Sigmoid colon (tissue), 7 donors: ENCODE measurements at places on chromosomes 11 and 22. TPM values are rescaled to one million over a fixed set of nuclear protein-coding genes. Genes with fewer than 3 reads are reported as not detected.

Gene BDNF
- polyA plus RNA-seq = not detected

Gene TCN2
- 17.1 TPM for polyA plus RNA-seq

Gene OR6A2
- polyA plus RNA-seq = not detected

Gene MRPL16
- 75.7 TPM for polyA plus RNA-seq

Gene TP53I11
- polyA plus RNA-seq = 67.0 TPM

Gene ART1
- polyA plus RNA-seq = not detected

Gene C11orf52
- 17.8 TPM for polyA plus RNA-seq

Gene MS4A6E
- 0.23 TPM for polyA plus RNA-seq

Gene LRRC74B
- 0.06 TPM for polyA plus RNA-seq

Gene BBOX1
- polyA plus RNA-seq = not detected

Gene SMIM38
- polyA plus RNA-seq = 0.19 TPM

Gene IGSF9B
- not detected for polyA plus RNA-seq

Gene ASCL2
- polyA plus RNA-seq = 4.8 TPM

- no peak for DNase-seq
These were observed 6.0 kb downstream of the DDX25 start for GRCh38 chr11:125910226-125910849.

DNA sequence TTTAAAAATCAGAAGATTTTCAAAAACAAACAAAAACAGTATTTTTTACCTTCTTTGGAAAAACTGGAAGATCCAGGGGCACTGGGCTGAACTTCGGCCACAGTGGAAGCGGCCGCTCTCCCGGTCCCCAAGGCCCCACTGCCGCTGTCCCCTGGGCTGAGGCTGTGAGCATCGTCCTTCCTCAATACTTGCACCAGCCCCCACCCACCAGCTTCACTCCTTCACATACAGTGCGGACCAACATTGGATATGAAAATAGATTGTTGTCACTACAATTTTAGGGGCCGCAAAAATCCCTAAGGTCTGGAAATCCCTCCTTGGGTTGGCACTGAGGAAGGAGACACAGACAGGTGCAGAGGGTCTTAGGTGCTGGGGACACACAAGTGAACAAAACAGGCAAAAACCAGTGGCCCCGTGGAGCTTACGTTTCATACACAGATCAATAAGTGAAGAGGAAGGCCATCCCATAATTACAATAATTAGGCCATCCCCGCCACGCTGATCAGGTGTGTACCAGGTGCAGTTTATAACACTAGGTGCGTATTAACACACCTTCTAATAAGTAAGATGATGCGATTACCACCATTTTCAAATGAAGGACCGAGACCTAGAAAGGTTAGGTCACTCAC, 28.2 kb upstream of the SLC22A12 start:
- DNase-seq = no peak

DNA sequence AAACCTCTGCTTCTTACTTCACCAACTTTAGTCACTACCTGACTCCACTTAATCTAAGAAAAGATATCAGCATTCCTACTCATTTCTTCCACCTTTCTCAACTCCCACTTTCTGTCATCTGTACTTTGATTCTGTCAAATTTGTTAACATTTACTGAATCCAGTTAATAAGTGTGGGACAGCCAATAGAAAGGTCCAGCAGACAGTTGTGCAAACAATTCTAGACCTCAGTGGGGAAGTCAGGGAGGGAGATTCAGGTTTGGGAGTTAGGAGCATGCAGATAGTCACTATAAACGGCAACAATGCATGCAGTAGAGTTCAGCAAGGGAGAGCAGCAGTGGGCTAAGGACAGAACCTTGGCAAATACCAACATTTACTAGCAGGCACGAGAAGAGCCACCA, 4.1 kb downstream of the FBXO3 start:
- DNase-seq = no peak

GRCh38 chr11:102780491-102780918, at the start of gene MMP10:
MMP10 (minus strand) TSS chr11:102780628; CDS start chr11:102780591, 37 bp downstream.
- no peak for DNase-seq

DNA sequence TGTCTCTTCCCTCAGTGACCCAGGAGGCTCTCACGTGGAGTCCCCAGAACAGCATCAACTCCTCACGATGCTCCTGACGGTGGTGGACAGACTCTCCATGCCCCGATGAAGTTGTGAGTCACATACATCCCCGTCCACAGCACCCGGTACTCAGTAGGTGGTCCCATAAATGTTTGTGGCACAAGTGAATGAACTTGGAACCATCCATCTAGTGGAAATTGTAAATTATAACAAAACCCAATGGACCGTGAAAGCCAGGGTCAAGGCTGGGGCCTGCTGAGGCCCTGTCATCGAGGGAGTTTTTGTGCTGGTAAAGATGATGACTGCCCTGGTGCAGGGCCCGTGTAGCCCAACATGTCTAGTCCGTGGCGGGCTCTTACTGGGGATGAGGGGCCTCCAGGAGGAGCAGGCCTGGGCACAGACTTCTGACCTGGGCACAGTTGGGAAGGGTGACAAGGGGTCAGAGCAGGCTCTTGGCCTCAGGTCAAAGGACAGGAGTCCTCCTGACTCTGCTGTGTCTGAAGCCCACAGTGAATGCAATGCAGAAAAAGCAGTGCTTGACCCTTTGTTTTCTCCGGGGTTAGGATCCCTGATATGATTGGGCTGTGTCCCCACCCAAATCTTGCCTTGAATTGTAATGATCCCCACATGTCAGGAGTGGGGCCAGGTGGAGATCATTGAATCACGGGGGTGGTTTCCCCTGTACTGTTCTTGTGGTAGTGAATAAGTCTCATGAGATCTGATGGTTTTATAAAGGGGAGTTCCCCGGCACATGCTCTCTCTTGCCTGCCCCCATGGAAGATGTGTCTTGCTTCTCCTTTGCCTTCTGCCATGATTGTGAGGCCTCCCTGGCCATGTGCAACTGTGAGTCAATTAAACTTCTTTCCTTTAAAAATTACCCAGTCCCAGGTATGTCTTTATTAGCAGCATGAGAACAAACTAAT, 20.0 kb upstream of the SMIM38 start:
- no peak for DNase-seq

GRCh38 chr22:46897246-46897623, 134.8 kb downstream of the TBC1D22A start:
- no peak for DNase-seq

GRCh38 chr11:90235526-90235925, 12.7 kb upstream of the CHORDC1 start:
- DNase-seq = no peak

DNA sequence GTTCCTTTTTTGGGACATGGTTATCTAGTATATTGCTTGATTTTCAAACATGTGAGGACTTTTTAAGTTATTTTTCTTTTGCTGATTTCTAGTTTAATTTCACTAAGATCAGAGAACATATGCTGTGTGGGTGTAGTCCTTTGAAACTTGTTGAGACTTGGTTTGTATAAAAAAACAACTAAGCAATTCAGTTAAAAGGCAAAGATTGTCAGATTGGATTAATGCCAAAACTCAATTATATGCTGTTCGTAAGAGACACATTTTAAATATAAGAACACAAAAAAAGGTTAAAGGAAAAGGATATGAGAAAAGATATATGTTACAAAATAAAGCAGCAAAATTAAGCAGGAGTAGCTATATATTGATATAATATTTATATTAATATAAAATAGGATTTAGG, 17.8 kb upstream of the RRM1 start:
- no peak for DNase-seq

- no peak for DNase-seq
These were observed 160.1 kb upstream of the ZC3H12C start for GRCh38 chr11:109933126-109933525.

GRCh38 chr11:125457814-125458343, 38.2 kb downstream of the FEZ1 start:
- peak; percentile 77 for DNase-seq

- no peak for DNase-seq
These were observed 15.0 kb upstream of the APOA1 start for GRCh38 chr11:116852261-116853031.

- no peak for DNase-seq
These were observed 19.9 kb downstream of the ACO2 start for GRCh38 chr22:41488596-41489385.

- no peak for DNase-seq
These were observed 35.1 kb downstream of the EP300 start for GRCh38 chr22:41127451-41127850.

DNA sequence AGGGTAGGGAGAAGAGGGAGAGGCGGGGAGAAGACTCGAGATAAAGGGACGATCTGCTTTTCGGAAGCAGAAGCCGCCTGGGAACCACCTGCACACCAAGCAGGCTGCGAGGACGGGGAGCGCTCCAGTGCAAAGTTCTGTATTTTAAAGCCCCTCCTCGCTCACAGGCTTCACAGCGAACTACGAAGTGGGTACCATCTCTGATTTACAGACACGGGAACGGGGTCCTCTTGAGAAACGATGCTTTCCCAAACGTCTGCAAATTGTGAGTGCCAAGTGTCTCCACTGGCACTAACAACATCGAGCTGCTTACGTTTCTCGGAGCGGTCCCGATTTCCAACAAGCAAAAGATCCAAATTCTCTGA, 700 bp upstream of the STX3 start:
- no peak for DNase-seq

- DNase-seq = no peak
These were observed 16.9 kb downstream of the CCDC15 start for GRCh38 chr11:124970925-124971324.

GRCh38 chr22:23089633-23090456, 19.5 kb downstream of the GNAZ start:
- no peak for DNase-seq

GRCh38 chr22:22348127-22348814, 103.7 kb downstream of the VPREB1 start:
- no peak for DNase-seq

DNA sequence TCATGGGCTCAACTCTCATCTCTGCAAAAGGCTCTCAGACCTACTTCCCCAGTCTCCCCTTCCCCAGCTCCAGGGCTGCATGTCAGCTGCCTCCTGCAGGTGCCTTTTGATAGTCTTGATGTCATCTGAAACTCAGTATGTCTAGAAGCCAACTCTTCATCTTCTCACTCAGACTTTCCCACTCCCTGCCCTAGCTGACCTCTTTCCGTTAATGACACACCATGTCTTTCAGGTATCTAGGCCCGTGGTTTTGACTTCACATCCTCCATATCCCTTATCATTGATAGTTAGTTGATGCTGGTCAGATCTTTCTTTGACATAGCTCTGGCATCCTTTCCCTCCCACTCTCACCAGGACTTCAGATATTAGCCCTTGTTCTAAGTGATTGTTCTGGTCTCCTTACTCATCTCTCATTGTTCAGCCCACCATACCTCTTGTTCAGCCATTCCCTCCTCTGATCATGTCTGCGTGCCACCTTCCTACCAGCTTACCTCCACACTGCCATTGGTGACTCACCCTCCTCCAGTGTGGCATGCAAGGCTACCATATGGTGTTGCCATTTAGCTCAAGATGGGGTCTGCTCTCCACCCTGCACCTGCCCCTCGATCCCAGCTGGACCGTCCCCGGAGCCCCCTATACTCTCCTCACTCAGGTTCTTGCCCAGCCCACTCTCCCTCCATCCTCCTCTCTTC, 18.4 kb downstream of the TTC12 start:
- DNase-seq = no peak

DNA sequence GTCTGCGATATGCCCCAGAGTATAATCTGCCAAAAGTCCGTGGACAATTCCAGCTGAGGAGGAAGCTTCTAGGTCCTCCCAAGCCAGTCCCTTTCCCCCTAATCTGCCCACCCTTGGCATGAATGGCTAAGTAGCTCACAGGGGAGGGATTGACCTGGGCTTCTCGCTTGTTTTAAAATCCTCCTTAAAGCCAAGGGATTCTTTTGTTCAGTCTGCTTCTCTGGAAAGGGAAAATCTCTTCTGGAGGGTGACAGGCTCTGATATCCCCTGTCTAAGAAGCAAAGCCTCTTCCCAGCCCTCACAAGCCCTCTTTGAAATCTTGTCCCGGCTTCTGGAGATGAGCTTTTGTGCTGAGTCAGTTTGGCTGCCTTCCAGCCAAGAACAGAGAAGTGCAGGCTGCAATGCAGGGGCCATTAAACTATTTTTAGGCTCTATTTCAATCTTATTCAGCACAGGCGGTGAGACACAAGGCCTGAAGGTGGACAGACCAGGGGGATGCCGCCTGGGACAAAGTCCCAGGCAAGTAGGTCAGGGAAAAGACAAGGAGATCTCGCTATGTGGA, 23.9 kb downstream of the NEFH start:
- peak; percentile 88 for DNase-seq

DNA sequence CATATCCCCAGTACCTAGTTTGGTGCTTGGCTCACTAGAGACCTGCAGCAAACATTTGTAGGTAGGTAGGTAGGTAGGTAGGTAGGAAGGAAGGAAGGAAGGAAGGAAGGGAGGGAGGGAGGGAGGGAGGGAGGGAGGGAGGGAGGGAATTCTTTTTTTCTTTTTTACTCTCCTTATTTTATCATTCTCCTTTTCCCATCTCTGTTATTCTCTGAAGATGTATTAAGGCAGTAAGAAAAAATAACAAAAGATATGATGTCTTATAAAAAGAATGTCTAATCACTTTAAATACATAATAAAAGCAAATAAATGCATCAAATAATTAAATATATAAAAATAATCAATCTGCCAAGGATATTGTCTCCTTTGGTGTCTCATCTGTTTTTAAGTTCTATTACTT, 28.4 kb downstream of the VSIG10L2 start:
- DNase-seq = no peak

GRCh38 chr22:20550851-20551744, 43.7 kb downstream of the MED15 start:
- peak; percentile 83 for DNase-seq

DNA sequence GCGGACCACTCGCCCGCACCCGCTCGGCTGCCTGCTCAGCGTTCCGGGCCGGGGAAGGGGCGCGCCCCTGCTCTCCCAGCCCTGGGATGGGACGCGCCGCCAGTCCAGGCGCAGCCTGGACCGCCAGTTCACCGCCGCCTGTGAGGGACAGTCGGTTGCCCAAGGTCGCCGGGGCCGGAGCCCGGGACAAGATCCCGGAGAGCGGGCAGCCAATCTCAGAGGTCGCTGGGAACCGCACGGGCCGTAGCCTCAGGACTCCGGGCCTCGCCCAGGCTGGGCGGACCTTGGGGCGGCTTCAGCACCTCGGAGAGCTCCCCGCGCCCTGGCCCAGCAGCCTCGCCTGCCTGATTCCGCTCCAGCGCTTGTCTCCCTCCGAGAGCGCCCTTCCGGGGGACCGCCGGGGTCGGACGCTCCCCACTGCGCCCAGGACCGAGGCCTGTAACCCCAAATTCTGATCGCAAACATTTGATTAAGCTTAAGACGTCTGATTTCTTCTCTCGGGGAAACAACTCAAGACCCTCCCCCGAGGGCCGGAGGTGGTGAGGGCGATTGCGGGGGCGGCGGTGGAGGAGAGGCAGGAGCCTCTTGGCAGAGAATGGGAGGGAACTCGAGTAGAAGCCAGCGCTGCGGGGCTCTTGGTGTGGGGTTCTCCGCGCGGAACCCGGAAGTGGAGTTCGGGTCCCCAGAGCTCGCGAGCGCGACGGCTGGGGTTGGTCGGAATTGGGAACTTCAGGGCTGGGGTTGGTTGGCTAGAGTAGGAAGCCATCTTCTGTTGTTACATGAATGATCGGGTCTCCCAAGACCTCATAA, 1.1 kb upstream of the CHRM4 start:
- DNase-seq = peak; percentile 88

DNA sequence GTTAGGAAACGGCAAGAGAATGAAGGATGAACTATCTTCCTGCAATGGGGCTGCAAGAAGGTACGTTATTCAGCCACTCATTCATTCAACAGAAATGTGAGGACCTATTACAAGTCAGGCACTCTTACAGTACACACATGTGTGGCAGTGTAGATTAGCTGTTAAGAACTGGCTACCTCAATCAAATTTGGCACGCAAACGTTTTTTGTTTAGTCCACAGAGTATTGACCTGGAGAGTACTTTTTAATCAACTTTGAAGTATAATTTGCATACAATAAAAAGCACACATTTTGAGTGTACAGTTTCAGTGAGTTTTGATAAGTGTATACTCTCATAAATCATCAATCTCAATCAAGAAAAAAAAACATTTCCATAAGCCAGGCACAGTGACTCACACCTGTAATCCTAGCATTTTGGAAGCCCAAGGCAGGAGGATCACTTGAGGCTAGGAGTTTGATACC, 24.2 kb downstream of the MRTFA start:
- no peak for DNase-seq
